Neural crest cell (in vitro differentiated cells): ENCODE measurements at places on chromosomes 6 and 20. TPM values are rescaled to one million over a fixed set of nuclear protein-coding genes. Genes with fewer than 3 reads are reported as not detected.
A peak's percentile ranks its signal among the peaks of the same experiment; 100 is the strongest.

GRCh38 chr6:33987531-33988021 lies 158.3 kb downstream of the GRM4 start:
- DNase-seq: no peak
- H3K4me3 ChIP-seq: no peak overlapping the region
- no peak overlapping the region for H3K27ac ChIP-seq
- no peaks in the 10 kb centered on the region for H3K36me3 ChIP-seq

GRCh38 chr6:105994118-105994590 lies 92.0 kb upstream of the PRDM1 start:
- no peaks in the 10 kb centered on the region for H3K36me3 ChIP-seq
- peak overlapping the region; percentile 75 for H3K4me3 ChIP-seq
- peaks cover 27% of the 10 kb centered on the region for H3K4me1 ChIP-seq
- DNase-seq: no peak
- no peak overlapping the region for H3K27ac ChIP-seq
- peaks cover 94% of the 10 kb centered on the region for H3K27me3 ChIP-seq

GRCh38 chr6:23301556-23301955 lies 732.2 kb downstream of the HDGFL1 start:
- H3K4me1 ChIP-seq: no peaks in the 10 kb centered on the region
- H3K36me3 ChIP-seq: no peaks in the 10 kb centered on the region
- no peak overlapping the region for H3K4me3 ChIP-seq
- H3K27me3 ChIP-seq: no peaks in the 10 kb centered on the region

- H3K4me3 ChIP-seq: no peak overlapping the region
- H3K27me3 ChIP-seq: no peaks in the 10 kb centered on the region
- DNase-seq: no peak
- H3K36me3 ChIP-seq: no peaks in the 10 kb centered on the region
- no peaks in the 10 kb centered on the region for H3K4me1 ChIP-seq
Observed at GRCh38 chr20:13458860-13459451, 179.8 kb downstream of the TASP1 start.

DNA sequence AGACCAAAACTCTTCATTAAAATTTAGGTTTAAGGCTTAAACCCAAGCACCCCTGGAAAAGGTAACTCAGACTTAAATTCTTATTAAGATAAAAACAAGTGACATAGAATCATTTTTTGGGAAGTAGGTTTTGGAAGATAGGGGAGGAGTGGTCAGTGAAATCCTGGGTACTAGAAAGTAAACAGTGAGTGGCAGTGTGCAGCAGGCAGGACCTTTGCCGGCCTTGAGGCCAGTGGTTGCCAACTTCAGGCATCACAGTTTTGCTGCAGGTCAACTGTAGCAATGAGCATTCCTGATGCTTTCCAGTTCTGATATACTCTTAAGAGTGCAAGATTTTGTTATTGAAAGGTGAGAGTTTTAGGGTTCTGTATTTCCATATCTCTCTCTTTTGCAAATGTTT lies 69.3 kb upstream of the SUPT3H start:
- H3K27ac ChIP-seq: no peak overlapping the region
- peaks cover 15% of the 10 kb centered on the region for H3K4me1 ChIP-seq
- no peaks in the 10 kb centered on the region for H3K36me3 ChIP-seq
- no peaks in the 10 kb centered on the region for H3K27me3 ChIP-seq
- H3K4me3 ChIP-seq: no peak overlapping the region

Gene ZFP64
- 25.5 and 27.1 TPM in 2 replicates for total RNA-seq

Gene RWDD2A
- total RNA-seq: 4.8 and 5.1 TPM in 2 replicates

Gene PDE7B
- 0.58 and 0.61 TPM in 2 replicates for total RNA-seq
